ENCODE measurements at places on chromosomes 16 and 17.
A peak's percentile ranks its signal among the peaks of the same experiment; 100 is the strongest.

DNA sequence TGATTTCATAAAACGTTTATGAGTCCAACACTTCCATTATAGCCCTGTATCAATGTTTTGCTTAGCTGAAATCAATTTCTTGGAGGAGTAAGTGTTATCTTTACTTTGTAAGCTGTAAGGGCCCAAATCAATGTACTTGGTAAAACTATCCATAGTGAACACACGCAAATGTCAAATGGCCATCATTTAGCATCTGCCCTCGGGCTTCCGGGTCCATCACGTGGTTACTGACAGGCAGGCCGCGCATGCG lies 687 bp upstream of the NARF start:
- DNase-seq, result no peak

- no peak for DNase-seq
Observed at GRCh38 chr16:10090816-10091215, 91.4 kb downstream of the GRIN2A start.

- DNase-seq, result no peak
Observed at GRCh38 chr16:63978240-63978639, 1143.6 kb downstream of the CDH11 start.

GRCh38 chr17:8225813-8226535 lies 15.6 kb upstream of the AURKB start:
- DNase-seq, result no peak

DNA sequence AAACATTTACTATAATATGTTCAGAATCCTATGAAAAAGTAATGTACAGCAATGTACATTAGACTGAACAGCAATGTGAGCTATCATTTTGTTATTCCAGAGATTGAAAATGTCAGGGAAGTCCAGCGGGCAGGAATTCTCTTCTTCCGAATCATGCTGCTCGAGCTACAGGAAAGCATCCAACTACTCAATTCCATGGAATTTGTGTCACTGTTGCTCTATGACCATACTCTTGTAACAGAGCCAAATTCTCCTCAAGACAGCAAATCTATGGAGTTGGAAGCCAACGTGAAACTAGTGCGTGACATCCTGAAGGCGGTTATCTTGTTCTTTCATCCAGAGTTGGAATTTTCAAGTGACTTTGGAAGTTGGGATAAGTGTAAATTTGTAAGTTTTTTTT lies 24.8 kb upstream of the NSRP1 start:
- no peak for DNase-seq

- no peak for DNase-seq
Observed at GRCh38 chr17:70295329-70295728, 126.0 kb downstream of the KCNJ2 start.

- no peak for DNase-seq
Observed at GRCh38 chr16:6897876-6898485, 434.7 kb upstream of the RBFOX1 start.

- DNase-seq, result peak; percentile 76
Observed at GRCh38 chr17:44348234-44348987, 3.3 kb downstream of the GRN start.

- no peak for DNase-seq
Observed at GRCh38 chr16:50839920-50840729, 98.2 kb downstream of the CYLD start.

DNA sequence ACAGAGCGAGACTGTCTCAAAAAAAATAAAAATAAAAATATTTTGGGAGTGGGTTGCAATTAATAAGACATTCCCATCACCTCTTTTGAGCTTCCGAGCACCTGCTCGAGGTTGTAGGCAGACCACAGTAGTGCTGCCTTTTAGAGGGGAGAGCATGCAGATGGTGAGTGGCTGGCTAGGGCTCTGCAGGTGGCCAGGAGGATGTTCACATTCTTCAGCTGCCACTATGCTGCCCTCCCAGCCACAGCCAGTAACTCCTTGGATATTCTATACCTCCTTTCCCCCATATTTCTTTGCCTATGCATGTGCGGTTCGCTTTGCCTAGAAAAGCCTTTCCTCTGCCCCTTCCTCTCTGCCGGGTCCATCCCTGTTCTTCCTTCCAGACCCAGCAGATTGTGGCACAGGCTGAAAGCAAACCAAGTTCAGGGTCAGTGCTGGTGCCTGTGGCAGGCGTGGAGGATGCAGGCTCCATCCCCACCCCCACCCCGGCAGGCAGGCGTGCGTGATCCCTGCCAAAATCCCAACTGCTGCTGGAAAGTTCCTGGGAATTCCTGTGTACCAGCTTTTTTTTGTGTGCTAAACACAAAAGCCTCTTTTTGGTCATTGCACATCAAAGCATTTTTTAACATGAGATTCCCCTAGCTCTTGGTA lies 33.8 kb upstream of the CMIP start:
- DNase-seq, result no peak

- no peak for DNase-seq
Observed at GRCh38 chr16:49969091-49970030, 55.7 kb upstream of the CNEP1R1 start.

- DNase-seq, result no peak
Observed at GRCh38 chr17:8337802-8338752, 1.6 kb upstream of the ODF4 start.

DNA sequence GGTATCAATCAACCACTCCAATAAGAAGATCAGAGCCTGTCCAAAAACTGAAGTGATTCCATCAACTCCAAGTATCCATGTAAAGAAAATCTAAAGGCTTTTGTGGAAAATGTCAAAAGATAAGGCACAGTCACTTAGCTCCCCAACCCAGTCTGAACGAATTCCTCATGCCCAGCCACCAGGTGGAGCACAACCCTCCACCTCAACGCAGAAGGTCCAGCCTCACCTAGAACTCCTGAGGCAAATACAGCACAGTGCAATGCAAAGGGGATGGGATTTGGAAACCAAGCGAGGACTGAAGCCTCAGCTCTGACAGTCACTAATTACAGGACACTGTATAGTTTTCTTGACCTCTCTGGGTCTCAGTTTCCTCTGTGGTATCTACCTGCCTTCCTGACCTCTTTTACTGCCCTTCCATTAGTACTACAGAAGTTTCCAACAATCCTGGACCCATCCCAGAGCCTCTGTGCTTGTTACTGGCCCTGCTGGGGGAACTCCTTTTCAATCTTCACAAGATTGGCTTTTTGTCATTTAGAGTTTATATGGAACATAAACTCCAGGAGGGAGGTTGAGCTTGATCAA lies 2.0 kb downstream of the NCBP3 start:
- DNase-seq, result no peak

Measured in upper lobe of right lung (tissue), 1 donor.